GM12878 (cell line): ENCODE measurements at places on chromosomes 3 and 15.

- DNase-seq, result peak; percentile 91
Measured at GRCh38 chr3:128123538-128124368, at the start of gene RUVBL1. TSS of gene RUVBL1 (minus strand) at chr3:128123812. CDS start at chr3:128123724, 88 bp downstream.

- DNase-seq, result no peak
Measured at GRCh38 chr3:67819447-67819846, 165.0 kb upstream of the SUCLG2 start.

GRCh38 chr3:22659651-22660475, 543.3 kb upstream of the UBE2E2 start:
- DNase-seq, result no peak

DNA sequence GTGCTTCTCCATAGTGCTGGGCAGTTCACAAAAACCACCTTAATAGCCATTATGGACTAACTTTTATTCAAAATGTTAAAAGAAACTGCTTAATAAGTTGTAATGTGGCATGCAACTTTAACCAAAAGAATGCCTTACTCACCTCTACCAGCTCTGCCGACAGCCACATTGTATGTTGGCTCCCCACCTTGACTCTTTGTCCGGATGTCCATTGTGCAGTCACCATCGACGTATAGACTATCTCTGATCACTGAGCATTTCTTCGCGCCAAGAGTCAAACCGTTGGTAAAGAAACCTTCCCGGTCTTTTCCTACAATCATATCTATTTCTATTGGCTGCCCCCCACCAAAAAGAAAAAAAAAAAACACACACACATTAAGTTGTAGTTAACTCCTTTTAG, 2.5 kb downstream of the PFN2 start:
- DNase-seq, result no peak

DNA sequence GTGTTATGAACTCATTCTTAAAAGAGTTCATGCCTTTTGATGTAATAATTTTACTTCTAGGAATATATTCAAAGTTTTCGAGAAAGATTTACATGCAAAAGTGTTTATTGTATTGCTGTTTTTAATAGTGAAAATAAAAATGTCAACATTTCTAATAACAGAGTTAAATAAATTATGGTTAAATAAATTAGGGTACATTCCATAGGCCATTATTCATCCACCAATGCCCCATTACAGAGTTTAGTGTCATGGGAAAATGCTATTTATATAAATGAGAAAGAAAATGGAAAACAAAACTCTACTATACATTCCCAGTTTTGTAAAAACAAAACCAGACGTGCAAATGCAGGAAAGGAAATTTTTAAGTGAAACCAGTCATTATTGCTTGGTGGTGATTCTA, 538.1 kb upstream of the TBL1XR1 start:
- DNase-seq, result no peak

- no peak for DNase-seq
Measured at GRCh38 chr3:154161806-154162205, 40.6 kb downstream of the ARHGEF26 start.

- no peak for DNase-seq
Measured at GRCh38 chr3:133278260-133279043, 121.4 kb upstream of the BFSP2 start.

DNA sequence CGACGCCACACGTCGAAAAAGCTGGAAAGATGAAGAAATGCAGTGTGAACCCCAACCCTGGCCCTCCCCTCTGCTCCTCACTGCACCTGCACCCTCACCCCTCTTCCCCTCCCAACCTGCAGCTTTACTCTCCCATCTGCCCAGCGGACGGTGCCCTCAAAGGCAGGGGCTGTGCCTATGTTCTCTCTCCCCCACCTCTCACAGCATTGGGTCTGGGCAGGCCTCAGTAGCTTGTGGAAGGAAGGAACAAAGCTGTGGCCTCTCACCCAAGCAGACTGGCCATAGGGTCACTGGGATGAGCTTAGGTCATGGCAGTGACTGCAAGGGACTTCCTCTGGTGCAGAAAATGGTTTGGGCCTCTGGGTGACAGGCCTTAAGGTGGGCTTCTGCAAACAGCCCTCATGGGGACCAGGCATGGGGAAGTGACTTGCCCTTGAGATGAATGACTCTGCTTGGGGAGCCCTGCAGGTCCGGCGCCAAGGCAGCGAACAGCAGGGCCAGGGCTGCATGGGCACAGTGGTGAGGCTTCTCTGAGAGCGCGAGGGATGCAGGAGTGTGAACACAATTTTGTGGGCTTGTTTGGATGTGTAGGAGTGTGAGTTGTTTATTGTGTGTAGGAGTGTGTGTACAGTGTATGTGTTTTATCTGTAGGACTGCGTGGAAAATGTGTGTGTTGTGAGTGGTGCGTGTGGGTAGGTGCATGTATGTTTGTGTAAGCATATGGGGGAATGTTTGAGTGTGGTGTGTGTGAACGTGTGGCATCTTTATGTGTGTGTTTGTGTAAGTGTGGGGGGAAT, 29.2 kb downstream of the SRPRB start:
- no peak for DNase-seq

- DNase-seq, result no peak
Measured at GRCh38 chr3:133443649-133444422, 44.0 kb downstream of the BFSP2 start.

GRCh38 chr3:182909318-182910040, 70.9 kb downstream of the DCUN1D1 start:
- no peak for DNase-seq

GRCh38 chr3:43288366-43288765, 2.0 kb downstream of the SNRK start:
- no peak for DNase-seq

GRCh38 chr15:33985751-33986150, 17.5 kb downstream of the CHRM5 start:
- no peak for DNase-seq

DNA sequence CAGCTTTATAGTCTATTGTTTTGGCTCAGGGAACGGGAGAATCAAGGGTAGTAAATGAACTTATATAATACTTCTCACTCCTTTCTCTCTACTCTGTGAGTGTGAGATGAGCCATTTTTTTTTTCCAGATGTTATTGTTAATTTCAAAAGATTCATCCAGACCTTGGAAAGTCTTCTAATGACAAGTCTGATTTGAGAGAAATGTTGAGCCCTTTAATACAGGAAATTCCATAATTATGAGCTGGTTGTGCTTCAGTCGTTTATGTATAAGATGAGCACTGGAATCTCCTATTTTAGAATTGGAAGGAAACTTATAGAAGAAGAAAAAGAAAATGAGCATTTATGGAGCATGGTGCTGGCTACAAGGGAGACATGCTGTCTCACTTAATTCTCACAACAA, 92.0 kb downstream of the FBN1 start:
- no peak for DNase-seq

GRCh38 chr3:30042916-30043555, 563.4 kb upstream of the TGFBR2 start:
- DNase-seq, result no peak

DNA sequence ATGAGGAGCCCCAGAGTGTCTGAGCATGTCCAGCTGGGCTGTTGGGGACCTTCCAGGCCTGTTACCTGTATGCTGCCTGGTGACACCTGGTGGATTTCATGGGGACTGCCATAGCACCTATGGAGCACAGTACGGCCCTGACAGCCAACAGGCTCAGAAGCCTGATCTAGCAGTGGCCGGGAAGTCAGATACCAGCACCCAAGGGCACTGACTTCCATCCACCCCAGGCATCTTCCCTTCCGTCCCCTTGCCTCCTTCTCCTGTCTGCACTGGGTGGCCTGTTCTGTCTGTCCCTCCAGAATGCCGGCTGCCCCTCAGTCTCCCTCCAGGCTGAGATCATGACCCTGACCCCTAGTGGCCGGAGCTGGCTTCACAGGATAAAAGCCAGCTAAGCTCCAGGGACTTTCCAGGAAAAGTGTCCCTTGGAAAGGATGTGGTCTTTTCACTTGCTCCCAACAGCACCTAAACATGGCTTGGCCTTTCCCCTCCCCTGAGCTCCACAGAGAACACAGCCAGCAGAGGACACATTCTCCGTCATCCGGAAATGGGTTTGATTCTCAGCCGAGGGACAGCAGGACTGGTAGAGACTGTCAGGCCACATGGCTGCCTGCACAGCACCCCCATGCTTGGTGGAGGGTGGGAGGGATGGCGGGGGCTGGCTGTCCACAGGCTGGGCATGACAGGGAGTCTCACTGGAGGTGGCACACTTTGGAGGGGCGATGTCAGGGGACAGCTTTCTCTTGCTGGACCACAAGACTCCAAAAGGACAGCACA, 9.5 kb downstream of the RPS17 start:
- DNase-seq, result peak; percentile 55

- DNase-seq, result no peak
Measured at GRCh38 chr3:130758624-130759369, 12.2 kb upstream of the PIK3R4 start.

DNA sequence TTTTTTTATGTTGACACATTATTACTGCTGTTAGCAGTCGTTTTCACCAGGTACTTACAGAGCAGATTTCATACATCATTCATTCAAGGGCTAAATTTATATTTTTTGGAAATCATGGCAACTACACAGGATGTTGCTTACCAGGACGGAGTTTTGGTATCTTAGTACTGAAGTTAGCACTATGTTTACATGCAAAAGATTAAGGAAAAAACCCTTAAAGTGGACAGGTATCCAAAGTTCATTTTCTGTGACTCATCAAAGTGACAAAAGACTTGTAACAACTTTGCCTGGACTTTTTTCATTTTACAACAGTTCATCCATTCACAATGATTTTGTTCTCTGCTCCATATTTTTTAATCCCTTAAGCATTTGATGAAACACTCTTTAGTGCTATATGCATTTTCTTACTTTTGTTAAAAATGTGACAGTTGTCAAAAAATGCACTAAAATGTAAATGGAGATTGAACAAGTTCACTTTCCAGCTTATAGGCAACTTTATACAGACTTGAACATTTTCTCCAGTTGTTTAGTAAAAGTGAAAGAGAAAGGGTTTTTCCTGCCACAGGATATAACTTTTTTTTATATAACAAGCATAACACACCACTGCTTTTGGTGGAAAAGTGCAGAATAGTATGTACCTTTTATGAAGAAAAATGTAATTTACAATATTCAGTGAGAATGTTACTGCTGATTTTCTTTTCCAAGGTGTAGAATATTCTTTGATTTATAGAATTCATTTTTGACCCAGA, 104.1 kb downstream of the STT3B start:
- DNase-seq, result no peak

DNA sequence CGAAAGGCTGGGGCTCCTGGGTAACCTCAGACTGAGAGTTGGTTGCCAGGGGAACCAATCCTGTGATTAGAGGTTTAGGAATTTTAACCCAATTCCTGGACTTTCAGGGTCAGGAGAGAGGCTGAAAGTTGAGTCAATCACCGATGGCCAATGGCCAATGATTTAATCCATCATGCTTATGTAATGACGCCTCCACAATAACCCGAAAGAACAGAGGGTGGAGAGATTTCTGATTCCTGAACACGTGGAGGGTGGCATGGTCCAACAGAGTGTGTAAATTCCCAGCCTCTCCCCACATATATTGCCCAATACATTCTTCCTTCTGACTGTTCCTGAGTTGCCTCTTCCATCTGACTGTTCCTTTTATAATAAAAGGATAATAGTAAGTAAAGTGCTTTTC, 137.2 kb upstream of the CBLB start:
- DNase-seq, result no peak

- no peak for DNase-seq
Measured at GRCh38 chr3:46881596-46882376, 4.3 kb downstream of the PTH1R start.

- no peak for DNase-seq
Measured at GRCh38 chr3:48859206-48859605, 11.5 kb upstream of the PRKAR2A start.

DNA sequence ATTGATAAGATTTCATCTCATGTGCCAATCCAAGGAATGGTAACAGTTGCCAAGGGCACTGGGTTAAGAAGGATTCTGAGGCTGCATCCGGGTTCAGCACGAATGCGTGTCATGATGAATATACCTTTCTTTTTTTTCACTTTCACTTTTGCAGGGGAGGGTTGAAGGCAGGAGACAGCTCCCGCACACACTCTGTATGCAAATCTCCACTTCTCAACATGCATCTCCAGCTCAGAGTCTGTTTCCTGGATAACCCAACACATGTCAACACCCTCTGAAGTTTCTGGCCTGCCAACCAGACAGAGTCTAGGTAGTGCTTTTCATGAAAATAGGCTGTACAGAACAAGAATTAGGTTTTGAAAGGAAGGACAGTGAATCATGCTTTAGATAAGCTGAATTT, 21.6 kb downstream of the B4GALT4 start:
- no peak for DNase-seq

DNA sequence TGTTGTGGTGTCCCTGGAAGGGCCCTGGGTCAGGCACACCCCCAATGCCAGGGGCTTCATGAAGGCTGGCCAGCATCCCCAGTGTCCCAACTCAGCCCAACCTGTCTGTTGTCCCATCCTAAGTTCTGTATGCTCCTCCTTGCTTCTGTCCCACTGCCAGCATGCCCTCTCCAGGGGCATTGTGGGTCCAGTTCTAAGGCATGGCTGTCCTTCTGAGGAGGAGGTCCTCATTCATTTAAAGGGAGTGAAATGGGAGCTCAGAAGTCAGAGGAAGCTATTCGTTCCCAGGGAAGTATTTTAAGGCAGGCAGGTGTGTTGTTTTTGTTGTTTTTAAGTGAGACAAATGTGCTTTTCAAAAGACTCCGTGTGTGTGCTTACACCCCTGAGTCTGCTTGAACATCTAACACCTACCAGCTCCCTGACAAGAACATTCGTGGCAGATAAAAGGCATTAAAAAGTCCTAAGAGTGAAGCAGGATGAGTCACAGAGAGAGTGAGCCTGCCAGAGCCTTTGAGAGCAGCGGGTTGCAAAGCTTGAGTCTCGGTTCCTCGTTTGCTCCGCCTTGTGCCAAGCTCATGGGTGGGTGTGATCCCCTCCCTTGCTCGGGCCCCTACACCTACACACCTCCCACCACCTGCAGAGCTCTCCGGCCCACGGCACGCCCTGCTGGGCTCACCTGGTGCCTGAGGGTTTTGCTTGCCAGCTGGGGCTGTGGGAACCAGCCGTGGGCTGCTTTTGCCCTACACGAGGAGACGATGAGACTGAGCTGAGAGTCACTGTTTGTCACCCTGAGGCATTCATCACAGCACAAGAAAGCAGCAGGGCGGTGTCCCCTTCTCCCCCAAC, 183.4 kb upstream of the TOPAZ1 start:
- DNase-seq, result peak; percentile 87

DNA sequence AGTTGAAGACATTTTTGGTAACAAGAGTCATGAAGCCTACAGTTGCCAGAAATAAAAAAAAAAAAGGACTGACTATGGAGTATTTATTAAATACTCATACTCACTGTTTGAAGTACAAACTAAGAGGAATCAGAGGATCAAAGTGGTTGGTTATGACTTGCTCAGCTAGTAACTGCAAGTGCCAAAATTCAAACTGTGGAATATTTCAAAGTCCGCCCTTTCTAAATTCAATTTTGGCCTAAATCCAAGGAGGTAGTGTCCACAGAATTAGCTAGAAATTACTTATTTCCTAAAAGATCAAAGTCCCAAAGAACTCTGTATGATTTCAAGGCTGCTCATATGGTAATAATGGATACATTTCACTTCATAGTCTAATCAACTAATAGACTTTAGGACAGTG, 274.5 kb downstream of the ZBTB20 start:
- no peak for DNase-seq

- no peak for DNase-seq
Measured at GRCh38 chr3:13500133-13500885, 20.2 kb downstream of the HDAC11 start.

- no peak for DNase-seq
Measured at GRCh38 chr3:160538895-160539294, 26.5 kb downstream of the KPNA4 start.

GRCh38 chr15:48540756-48541155, 104.8 kb downstream of the FBN1 start:
- DNase-seq, result no peak

GRCh38 chr15:50304836-50305235, 39.3 kb upstream of the HDC start:
- DNase-seq, result no peak
